ENCODE measurements at places on chromosomes 5 and 9.

DNA sequence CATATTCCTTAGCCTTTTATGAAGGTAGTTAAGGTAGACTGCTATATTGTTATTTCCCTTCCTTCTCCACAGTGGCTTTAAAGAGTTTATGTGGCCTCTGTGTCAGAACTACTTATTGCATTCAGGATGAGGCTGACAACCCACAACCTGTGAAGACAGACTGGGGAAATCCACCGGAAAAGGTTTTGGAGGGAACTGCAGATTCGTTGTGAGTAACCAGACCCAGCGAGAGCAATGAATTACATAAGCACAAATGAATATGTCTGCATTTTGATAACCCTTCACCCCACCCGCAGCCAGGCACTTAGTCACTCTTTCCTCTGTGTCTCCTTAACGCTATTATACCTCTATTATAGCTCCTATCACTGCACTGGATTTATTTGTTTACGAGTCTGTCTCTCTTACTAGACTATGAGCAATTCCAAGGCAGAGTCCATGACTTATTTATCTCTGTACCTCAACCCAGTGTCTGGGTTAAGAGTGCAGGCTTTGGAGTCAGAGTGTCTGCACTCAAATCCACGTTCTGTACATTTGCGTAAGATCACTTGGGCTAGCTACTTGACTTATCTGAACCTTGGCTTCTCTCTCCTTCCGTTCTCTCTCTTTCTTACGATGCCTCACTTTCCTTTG, 19.2 kb downstream of the KCTD16 start:
- DNase-seq = no peak

- DNase-seq = no peak
Measured at GRCh38 chr9:104575456-104575855, 6.5 kb downstream of the OR13C8 start.

GRCh38 chr5:149745212-149745942, 15.3 kb downstream of the PPARGC1B start:
- DNase-seq = no peak

- DNase-seq = no peak
Measured at GRCh38 chr5:116454417-116454927, 120.2 kb downstream of the SEMA6A start.

DNA sequence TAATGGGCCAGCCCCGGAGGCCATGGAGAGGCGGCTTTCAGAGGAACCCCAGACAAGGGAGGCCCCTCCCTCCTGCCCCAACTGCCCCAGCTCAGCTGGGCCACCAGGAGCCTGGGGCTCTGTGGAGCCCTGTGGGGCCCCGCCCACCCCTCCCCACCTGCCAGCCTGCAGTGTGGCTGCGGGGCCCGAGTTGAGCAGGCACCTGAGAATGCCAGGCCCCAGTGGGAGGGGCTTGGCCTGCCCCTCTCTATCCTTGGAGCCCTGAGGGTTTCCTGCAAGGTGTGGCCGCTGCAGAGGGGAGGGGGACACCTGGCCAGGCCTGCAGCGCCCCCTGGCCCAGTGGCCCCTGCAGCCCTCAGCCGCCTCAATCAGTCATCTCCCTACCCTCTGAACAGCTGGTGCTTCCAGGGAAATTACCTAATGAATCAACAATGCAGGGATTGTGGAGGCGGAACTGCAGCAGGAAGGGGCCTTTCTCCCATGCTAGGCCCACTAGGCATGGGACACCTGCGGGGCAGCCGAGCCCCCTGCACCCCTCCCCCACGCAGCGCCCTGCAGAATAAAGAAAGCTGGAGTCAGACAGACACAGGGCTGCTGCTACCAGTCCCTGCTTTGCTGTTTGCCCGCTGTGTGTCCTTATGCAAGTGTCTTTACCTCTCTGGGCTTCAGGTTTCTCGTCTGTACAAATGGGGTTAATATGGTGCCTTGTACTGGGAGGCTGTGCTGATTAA, 48.0 kb downstream of the LMX1B start:
- peak; percentile 25 for DNase-seq

- no peak for DNase-seq
Measured at GRCh38 chr5:37667846-37668245, 172.0 kb downstream of the GDNF start.

DNA sequence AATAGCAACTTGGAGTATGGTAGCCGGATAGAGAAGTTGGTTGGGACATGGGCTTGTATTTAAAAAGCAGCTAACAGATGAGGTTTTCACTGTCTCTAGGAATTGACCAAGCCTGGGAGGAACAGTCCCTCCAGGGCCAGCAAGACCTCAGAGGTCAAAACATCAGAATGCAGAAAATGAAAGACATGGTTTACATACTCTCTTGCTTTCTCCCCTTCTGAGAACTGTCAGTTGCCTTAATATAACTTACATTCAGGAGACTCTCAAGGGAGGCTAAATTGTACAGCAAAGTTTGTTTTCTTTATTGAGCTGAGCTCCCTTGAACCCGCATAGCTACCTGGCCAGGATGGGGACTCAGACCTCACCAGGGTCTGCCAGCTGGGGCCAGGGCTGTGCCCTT, 179.3 kb downstream of the GAS1 start:
- no peak for DNase-seq

GRCh38 chr9:108655818-108656217, 200.0 kb downstream of the ACTL7B start:
- no peak for DNase-seq

GRCh38 chr5:143140492-143141203, 262.8 kb downstream of the NR3C1 start:
- DNase-seq = peak; percentile 94

DNA sequence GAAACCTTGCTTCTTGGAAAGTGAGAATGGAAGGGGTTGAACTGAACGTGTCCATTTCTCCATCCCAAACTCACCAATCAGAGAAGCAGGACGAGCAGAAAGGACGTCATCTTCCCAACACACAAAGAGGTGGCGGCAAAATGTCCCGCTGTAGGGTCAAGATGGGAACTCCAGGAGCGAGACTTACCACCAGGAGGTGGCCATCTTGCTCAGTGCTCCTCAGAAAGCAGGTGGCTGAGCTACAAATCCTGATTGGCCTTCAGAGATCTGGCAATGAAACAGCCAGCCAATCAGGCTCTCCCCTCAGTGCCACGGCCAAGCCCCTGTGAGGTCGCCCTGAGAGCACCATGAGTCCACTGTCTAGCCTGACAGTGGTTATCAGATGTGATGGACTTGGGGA, 259.0 kb downstream of the NDUFS4 start:
- no peak for DNase-seq

DNA sequence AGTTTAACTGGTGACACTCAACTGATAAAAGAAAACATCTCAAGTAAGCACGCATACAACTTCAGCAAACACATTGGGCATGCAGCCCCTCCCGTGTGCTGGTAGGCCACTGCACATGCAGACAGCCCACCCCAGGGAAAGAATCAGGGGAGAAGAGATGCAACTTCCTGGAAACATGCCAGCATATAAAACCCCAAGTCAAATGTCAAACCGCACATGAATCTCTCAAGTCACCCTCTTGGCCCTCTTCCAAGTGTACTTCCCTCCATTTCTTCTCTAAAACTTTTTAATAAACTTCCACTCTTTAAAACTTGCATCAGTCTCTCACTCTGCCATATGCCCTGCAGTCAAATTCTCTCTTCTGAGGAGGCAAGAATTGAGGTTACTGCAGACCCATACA, 732.7 kb downstream of the SEMA5A start:
- no peak for DNase-seq

GRCh38 chr5:141760193-141760592, 78.2 kb upstream of the ARAP3 start:
- DNase-seq = no peak

DNA sequence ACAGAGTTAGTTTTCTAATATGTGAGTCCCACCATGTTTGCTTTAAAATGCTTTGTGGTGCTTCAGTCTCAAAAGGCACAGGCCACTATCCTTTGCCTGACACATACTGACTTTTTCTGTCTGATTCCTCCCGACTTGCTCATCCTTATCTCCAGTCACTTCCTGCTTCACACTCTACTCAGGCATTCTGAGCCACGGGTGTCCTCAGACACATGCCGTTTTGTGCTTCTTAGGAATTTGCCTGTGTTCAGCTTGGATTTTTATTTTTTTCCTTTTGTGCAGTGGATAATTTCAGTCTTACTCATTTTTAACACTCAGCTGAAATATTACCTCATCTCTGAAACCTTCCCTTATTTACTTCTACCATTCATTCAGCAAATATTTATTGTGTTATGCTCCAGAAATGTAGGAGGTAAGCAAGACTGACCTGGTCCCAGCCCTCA, 54.1 kb downstream of the MAN2A1 start:
- DNase-seq = no peak

DNA sequence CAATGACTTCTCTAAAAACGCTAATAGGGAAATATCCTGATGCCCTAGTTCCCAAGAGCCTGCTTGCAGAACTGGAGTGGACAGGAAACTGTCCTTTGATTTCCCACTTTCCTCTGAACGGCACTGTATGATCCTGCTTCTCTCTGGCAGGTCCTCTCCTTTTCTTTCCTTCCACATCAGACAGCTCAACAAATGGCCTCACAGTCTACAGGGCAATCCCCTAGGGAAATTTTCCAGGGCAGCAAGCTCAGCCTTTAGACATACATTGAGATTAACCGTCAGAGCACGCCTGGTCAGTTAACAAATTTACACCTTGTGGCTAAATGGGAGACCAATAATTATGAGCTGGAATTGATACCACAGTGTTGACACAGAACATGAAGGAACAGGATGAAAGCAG, 164.9 kb downstream of the SLC24A2 start:
- DNase-seq = no peak

GRCh38 chr5:18305288-18305924, 671.1 kb downstream of the TAF11L14 start:
- DNase-seq = peak; percentile 72

GRCh38 chr9:14213504-14213903, 100.4 kb downstream of the NFIB start:
- DNase-seq = no peak

DNA sequence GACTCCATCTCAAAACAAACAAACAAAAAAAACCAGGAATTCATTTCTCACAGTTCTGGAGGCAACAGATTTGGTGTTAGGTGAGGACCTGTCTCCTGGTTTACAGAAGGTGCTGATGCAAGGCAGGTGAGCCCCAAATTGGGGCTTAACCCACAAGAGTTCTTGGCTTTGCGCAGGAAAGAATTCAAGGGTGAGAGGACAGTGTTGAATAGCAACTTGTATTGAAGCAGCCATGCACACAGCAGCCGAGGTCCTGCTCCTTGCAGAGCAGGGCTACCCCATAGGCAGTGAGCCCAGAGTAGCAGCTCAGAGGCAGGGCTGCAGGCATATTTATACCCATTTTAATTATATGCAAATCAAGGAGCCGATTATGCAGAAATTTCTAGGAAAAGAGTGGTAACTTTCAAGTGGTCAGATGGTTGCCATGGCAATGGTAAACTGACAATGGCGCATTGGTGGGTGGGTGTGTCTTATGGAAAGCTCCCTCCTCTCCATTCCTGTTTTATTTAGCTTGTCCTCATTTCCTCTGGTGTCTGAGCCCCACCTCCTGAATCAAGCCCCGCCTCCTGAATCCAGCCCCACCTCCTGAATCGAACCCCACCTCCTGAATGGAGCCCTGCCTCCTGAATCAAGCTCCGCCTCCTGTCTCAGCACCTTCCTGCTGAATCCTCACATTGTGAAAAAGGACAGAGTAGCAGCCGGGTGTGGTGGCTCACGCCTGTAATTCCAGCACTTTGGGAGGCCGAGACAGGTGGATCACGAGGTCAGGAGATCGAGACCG, 34.5 kb upstream of the COL5A1 start:
- DNase-seq = no peak

GRCh38 chr9:121751686-121752445, 100.4 kb downstream of the DAB2IP start:
- DNase-seq = no peak

- peak; percentile 86 for DNase-seq
Measured at GRCh38 chr9:135951889-135952663, 9.1 kb downstream of the UBAC1 start.

DNA sequence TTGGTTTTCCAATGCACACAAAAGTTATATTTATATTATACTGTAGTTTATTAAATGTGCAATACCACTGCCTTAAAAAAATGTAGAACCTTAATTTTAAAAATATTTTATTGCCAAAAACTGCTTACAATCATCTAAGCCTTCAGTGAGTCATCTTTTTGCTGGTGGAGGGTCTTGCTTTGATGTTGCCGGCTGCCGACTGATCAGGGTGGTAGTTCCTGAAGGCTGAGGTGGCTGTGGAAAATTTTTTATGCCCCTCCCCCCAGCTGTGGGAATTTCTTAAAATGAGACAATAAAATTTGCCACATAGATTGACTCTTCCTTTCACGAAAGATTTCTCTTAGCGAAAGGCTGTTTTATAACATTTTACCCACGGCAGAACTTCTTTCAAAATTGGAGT, 75.9 kb upstream of the SLC25A51 start:
- DNase-seq = no peak

DNA sequence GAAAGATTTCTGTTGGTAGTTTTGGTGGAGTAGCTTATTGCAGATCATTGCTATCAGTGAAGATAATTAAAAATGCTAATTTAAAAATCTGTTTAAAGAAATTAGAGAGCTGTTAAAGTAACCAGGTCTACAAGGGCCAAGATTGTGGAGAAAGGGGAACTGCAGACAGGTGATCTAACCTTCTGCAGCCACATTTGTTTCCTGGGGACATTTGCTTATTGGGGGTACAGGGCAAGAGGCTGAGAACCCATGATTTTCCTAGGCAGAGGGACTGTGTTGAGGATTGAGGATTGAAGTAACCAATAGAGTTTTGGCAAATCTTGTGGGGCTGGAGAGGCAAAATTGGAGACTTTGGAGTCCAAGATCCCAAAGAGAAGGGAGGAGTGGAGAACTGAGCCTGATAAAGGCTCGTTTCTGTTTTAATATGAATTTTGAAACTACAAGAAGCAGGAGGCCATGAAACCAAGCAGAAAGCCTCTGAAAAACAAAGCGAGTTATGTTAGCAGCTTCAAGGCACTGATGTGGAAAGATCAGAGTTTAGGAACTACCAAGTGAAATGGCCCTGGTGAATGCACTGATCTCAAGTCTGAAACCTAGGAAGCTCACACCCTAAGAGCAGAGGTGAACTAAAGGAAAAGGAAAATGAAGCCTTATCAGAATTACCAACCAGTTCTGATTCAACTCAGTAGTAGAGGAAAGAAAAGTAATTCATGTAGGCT, 219.8 kb upstream of the C9orf72 start:
- DNase-seq = no peak

DNA sequence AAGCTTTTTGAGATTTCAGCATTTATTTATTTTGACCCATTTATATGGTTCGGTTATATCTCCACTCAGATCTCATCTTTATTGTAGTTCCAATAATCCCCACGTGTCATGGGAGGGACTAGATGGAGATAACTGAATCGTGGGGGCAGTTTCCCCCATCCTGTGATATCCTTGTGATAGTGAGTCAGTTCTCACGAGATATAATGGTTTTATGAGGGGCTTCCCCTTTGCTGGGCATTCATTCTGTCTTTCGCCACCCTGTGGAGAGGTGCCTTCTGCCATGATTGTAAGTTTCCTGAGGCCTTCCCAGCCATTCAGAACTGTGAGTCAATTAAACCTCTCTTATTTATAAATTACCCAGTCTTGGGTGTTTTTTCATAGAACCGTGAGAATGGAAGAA, 96.5 kb upstream of the PCSK1 start:
- no peak for DNase-seq
